ENCODE measurements at places on chromosomes 7 and 10.

- no peak for DNase-seq
Measured at GRCh38 chr7:22287412-22287811, 69.5 kb downstream of the RAPGEF5 start.

- DNase-seq, result no peak
Measured at GRCh38 chr10:32023264-32023663, 33.0 kb downstream of the KIF5B start.

GRCh38 chr10:100345570-100346330 lies 1.3 kb upstream of the SCD start:
- DNase-seq, result no peak

DNA sequence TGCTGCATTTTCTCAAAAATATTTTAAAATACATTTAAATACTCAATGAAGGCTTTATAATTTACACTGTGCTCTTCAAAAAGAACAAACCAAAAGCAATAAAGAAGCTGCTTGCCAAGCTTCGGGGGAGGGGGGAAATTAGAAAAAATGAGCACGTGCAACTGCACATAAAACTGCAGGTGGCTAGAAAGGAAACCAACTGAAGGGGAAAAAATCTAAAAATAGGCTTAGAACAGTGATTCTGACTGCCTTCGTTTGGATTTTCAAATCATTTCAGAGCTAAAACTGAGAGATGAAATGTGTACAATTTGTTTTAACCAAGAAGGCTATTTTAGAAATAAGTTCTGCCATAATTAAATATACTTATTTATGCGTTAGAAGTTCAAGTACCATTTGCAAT lies 61.4 kb downstream of the ABI1 start:
- no peak for DNase-seq

GRCh38 chr10:61803269-61803668 lies 98.2 kb upstream of the ARID5B start:
- DNase-seq, result no peak

DNA sequence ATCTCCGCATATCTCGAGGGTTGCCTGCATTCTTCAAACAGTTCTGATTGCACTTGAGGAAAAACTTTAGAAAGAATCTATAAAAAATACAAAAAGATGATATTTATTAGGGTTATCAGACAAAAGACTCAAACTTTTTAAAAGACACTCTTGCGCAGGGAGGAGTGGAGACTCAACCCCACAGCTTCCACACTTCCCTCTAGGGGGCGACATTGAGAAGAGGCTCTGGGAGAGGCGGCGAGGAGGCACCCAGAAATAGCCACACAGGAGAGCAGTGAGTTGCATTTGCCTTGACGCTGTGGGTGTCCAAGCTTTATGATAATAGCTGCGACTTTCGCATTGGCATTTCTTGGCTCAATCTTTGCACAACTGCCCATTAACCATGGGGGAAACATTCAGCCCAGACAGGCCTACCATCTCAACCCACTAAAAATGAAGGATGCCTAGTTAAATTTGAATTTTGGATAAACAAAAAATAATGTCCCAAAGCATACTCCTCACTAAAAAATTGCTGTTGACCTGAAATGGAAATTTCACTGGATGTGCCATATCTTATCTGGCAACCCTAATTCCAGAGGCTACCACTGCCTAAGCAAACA lies 86.2 kb downstream of the EBF3 start:
- no peak for DNase-seq

DNA sequence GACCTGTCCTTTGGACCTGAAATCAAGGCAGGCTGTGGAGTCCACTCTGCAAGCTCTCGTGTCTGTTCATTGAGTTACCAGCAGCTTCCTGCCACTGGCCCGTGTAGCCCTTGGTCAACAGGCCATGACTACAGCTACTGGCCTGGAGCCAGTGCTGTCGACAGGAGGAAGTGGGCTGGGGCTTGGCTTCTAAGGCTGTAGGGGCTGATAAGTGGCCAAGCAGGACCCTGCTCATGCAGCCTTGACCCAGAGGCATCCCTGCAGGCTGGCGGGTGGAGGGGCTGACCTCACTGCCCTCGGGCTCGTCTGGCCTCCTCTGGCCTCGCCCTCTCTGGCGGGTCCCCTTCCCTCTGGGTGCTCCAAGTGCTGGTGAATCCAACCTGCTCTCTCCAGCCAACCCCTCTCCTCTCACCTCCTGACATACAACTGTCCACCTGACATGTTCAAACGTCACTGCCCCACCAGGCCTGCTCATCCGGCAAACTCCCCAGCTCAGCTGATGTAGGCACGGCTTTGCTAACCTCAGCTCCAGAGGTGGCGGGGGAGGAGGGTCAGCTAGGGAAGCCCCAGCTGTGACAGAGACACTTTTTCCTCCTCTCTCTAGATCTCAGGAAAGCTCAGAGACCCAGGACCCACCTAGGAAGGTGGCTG lies 188.6 kb upstream of the LYZL2 start:
- DNase-seq, result no peak

DNA sequence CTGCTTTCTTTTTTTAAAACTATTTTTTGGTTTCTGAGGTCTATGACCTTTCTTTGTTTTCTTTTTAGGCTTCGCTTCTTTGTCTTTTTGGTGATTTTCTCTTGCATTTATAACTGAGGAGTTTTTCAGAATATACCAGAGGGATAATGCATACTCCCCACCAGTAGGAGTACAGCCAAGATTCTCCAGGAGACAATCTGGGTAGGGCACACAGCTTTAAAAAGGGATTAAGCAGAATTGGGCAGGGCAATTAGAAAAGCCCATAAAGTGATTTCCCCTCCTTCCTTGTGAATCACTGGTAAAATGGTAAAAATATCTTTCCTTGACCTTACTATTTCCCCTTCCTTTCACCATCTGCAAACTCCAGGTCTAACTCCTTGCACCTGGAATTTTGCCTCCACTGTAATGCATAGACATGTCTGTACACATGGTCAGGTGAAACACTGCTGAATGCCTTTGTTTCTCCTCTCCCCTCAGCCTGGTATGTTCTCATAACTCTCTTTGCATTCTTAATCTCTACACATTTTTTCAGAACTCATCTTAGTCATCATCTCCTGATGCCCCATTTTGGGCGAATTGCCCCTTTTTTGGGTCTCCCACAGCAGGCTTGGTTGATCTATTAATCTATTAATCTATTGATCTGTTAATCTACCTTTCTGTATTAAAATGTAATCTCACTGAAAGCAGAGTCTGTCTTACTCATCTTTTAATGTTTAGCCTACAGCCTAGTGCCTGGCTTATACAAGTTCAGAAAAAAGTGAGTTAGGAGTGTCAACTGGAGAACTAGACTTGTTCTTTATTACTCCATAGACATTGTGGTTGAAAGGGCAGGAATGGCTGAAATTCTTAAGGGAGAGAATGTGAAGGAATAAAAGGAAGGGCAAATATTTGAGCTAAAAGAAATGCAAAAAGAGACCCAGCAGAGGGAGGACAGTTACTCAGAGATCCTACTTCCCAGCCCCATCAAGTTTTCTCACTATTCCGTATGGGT lies 64.6 kb downstream of the MDFIC start:
- no peak for DNase-seq

- DNase-seq, result no peak
Measured at GRCh38 chr7:141313896-141314295, 237.3 kb upstream of the AGK start.

DNA sequence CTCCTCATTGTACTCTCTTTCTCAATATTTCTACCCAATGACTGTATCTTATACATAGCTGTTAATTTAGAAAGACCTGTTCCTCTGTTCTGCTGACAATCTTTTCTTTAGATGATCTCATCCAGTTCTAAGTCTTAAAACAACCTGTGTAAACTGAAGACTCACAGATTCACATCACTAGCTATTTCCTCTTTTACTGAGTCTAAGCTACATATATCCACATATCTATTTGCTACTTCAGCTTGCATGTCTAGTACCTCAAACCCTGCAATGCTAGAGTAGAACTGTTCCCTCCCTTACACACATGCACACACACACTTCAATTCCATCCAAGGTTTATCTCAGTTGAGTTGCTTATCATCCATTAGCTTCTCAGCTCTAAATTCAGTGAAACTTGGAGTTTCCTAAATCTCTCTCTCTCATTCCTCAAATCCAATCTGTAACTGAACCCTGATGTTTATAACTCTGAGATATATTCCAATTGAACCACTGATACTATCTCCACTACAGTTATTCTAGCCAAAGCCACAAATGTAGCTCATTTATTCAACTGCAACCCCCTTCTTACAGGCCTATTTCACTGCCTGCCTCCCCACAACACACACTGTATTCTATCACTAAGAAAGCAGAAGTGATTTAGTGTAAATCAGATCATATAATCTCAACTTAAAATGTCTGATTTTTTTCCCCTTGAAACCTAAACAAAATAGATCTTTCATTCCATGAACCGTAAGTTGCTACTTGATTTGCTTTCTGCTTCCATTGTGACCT lies 1036.8 kb upstream of the POT1 start:
- DNase-seq, result no peak

DNA sequence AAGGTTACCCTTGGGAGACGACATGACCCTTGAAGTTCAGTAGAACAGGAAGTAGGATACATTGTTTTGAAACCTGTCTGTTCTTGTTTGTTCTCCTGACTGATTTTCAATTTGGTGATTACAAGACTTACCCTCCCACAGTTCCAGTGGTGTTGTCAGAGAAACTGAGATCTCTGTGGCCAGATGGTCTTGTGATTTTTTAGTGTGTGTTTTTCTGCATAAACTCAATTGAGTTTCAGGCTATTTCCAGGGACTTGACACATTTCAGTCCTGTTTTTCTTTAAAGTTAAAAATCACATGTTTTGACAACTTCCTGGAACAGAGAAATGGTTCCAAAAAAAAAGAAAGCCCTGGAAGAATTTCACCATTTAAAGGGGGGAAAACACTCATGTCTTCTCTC lies 22.3 kb downstream of the PIK3CG start:
- DNase-seq, result no peak

DNA sequence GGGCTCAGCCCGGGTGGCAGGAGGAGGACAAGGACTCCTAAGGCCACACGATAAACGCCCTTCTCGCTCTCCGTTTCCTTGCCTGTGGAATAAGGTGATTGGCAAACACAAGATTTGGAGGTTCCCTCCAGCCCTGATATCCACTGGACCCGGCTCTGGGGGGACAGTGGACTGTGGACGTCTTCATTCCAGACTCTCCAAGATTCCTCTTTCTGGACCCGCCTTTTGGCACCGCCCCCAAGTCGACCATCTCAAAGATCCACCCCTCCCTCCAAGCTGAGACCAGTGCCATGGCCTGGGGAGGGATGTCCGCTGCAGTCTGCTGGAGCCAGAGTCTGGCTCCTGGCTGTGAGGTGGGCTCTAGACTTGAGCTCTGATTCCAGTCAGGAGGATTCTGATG lies 23.6 kb downstream of the ZNF783 start:
- no peak for DNase-seq

- DNase-seq, result no peak
Measured at GRCh38 chr10:107847620-107848019, 683.1 kb upstream of the SORCS1 start.

DNA sequence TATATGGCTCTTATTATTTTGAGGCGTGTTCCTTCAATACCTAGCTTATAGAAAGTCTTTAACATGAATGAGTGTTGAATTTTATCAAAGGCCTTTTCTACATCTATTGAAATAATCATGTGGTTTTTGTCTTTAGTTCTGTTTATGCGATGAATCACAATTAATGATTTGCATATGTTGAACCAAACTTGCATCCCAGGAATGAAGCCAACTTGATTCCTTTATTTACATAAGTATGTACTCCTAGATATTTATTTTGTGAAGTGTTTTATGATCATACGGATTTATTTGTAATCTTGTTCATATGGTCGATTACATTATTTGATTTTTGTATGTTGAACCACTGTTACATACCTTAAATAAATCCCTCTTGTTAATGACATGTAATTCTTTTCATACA lies 244.3 kb upstream of the KCND2 start:
- DNase-seq, result no peak

- no peak for DNase-seq
Measured at GRCh38 chr10:115879372-115880089, 393.5 kb downstream of the GFRA1 start.

DNA sequence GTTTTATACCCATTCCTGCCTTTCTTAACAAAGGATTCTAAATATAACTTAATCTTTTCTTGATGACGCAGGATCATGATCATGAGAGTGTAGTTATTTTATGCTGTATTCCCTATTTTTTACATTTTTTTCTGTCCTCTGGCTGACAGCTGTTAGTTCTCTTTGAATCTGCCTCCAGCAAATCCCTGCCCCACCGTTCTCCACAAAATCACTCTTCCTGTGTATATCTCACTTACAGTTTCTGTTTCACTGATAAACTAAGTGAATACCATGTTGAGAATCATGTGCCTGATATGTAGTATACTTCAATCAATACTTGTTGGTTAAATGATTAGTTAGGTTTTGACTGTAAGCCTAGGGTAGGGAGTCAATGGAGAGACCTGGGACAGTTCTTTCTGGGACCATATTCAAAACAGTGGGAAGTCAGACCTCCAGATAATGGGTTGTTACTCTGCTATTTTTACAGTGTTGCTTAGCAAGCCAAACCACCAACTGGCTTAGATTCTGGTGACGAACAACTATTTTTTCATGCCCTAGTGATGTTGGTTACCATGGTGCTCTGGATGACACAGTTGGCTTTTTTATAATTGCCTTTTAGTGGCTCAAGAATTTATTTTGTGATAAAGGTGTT lies 12.8 kb downstream of the CNNM1 start:
- no peak for DNase-seq

DNA sequence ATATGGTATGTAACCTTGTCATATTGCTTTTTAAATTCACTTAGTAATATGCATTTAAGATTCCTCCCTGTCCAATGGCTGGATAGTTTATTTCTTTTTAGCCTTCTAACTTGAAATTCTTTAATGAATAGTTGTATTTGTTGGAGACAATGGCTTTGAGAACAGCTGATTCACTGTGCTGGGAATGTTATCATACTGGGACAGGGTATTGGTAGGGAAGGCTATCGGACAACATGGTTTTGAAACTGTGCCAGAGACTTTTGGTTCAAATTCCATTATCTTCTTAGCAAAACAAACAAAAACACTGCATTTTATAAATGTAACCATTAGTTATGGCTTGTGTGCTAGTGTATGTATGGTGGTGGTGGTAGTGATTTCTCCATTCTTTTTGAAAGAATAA lies 517.1 kb upstream of the ANKRD30A start:
- DNase-seq, result no peak

- no peak for DNase-seq
Measured at GRCh38 chr7:75819711-75820110, 6.1 kb upstream of the CCL24 start.

- no peak for DNase-seq
Measured at GRCh38 chr7:47967708-47968107, 11.7 kb downstream of the HUS1 start.

- no peak for DNase-seq
Measured at GRCh38 chr7:415646-416525, 103.8 kb downstream of the PDGFA start.

GRCh38 chr10:96513305-96513697 lies 425 bp downstream of the TLL2 start:
- no peak for DNase-seq

DNA sequence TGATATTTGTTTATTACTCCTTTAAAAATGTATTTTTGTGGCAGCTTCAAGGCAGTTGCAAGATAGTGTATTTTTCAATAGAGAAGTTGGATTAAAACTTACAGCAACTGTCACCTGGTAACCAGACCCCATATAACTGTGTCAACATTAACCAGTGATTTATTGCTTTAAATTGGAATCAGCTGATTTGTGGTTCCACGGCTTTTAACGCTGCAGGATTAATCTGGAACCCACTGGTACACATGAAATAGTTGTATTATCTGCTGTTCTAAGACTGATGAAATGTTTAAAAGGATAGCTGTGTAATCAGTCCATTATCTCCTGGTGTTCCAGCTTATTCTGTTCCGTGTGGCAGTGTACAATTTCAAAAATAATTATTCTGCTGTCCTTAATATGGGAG lies 180.2 kb downstream of the CELF2 start:
- no peak for DNase-seq
